HEK293T (cell line): ENCODE measurements at places on chromosomes 16 and 17.

DNA sequence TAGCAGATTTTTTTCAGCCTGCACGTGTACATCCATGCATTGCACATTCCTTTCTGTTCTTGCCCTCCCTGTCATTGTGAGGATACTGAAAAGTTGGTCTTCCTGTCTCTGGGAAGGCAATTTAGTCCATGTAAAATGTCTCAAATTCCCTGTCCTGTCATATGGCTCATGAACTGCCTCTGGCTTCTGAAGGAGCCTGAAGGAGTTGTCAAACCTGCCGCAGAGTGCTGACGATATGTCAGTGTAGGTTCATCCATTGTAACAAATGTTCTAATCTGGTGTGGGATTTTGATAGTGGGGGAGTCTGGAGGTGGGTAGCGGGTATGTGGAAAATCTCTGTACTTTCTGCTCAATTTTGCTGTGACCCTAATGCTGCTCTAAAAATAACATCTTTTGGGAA, 59.6 kb downstream of the YPEL2 start:
- DNase-seq: no peak

DNA sequence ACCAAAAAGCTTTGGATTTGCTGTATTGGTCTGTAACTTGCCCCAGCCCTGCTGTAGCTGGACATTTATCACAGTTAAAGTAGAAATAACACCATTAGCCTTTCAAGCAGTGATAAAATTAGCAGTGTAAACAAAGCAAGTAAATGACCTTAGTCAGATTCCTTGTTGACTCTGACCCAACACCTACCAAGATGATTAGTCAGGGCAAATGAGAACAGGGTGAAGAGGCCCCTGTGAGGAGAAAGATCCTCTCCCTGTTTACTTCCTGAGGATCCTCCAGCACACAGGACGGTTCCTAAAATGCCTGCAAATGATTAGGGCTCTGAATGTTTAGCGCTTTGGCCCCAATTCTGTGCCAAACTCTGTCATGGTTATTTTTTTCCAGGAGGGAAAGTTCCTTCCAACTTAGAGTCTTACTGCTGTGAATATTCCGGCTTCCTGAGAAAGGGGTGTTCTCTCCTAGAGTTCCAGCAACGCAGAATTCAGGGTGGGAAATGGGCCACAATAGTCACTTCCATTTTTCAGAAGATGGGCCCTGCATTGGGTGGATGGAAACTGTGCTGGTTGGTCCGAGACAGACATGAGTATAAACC, 259.0 kb upstream of the MYOCD start:
- DNase-seq: no peak

- no peak for DNase-seq
Observed at GRCh38 chr17:45190503-45191255, 29.0 kb downstream of the HEXIM2 start.

DNA sequence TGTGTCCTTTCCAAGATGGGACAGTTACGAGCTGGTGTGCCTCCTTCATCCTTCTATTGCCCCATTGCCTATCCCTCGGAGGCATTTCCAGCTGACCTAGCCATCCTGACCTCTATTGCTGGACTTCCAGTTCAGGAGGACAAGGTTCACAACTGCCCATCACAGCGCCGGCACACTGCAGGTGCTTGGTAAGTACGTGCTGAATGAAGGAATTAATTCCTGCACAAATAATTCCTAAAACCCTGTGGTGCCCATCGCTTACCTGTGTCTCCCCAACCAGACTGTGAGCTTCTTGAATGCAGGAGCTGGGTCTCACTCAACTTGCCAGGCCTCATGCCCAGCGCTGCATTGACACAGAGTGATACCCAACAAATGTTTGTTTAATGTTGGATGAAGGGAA, 13.0 kb downstream of the ALOX15B start:
- no peak for DNase-seq

DNA sequence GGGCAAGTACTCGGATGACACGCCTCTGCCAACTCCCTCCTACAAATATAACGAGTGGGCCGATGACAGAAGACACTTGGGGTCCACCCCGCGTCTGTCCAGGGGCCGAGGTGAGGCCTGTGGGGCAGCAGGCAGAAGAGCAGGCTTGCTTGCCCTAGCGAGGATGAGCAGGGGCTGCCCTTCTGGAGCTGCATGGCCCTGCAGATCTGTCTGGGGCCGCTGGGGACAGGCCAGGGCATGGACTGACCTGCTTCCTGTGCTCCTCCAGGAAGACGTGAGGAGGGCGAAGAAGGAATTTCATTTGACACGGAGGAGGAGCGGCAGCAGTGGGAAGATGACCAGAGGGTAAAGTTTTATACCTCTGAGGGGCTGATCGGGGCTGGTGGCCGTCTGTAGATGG, 5.3 kb downstream of the DHX38 start:
- DNase-seq: no peak

DNA sequence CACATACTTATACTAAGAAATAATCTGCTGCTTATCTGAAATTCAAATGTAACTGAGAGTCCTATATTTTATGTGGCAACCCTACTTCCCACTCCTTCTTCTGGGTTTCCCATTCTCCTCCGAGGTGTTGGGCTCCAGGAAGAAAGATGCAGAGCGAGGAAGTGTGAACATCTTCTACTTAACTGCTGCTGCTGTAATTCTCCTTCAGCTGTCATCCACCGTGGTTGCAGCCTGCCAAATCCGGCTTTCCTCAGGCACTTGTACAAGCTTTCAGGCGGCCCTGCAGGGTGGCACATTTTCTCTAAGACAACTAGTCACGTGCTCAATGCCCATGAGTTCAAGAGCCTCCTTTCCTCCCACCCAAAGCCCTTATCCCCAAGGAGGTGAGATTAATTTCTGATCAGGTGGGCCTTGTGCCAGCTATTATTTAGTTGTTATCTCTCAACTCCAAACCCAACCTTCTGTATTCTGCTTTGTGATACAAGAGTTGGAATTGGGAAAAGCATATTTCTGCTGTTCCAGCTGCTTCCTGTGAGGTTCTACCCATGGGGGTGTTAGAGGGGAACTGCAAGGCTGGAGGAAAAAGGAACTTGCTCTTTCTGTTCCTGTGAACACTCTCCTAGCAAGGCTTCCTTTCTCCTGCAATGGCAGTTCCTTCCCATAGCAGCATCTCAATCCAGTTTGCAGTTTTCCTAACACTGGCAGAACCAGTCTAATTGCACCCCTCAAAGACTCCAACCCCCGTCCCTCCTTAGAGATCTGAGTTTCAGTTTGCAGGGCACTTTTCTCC, 67.6 kb upstream of the RBBP6 start:
- DNase-seq: no peak

- DNase-seq: peak; percentile 45
Observed at GRCh38 chr17:56913353-56913866, 439 bp downstream of the TRIM25 start.

- peak; percentile 22 for DNase-seq
Observed at GRCh38 chr17:34542700-34543336, 36.6 kb upstream of the TMEM132E start.

DNA sequence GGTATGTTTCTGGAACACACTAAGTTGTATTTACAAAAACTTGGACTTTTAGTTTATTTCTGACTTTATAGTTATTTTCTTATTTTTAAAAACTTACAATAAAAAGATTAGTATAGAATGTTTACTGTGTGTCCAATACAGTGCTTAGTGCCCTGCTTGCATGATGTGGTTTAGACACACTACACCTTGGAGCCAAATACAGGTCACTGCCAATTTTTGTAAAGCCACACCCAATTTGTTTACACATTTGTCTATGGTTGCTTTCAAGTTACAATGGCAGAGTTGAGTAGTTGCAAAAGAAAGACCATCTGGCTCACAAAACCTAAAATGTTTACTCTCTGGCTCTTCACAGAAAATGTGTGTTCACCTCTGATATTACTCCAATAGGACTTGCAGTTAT, 807.1 kb downstream of the KCNJ2 start:
- no peak for DNase-seq
